ENCODE measurements at places on chromosomes 16 and 17.

DNA sequence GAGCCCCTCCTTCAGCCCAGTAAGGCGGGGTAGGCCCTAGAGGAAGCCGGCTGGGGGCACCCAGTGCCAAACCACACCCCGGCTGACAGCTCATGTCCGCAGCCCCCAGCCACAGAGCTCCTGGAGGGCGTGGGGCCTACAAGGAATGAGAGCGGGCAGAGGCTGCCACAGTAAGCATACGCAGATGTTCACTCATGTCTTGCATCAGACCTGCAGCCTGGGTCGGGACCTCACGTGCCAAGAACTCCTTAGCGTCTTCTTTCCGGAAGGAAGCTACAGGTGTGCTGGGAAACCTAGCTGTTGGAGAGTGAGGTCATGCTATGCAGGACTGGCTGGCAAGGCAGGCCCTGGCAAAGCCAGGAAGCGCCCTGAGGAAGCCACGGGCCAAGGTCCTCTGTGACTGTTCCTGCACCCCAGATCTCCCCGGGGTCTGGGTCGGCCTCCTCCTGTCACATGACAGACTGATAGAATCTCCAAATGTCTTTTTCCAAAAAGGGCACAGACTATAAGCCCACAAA, 1.6 kb downstream of the ZNF598 start:
- no peak for DNase-seq

GRCh38 chr17:1947229-1947742, 77.8 kb downstream of the RTN4RL1 start:
- DNase-seq, result no peak

GRCh38 chr16:80947239-80947638, 59.4 kb downstream of the CMC2 start:
- DNase-seq, result no peak

- DNase-seq, result no peak
These were observed 3.0 kb downstream of the TRIM47 start for GRCh38 chr17:75875182-75875939.

DNA sequence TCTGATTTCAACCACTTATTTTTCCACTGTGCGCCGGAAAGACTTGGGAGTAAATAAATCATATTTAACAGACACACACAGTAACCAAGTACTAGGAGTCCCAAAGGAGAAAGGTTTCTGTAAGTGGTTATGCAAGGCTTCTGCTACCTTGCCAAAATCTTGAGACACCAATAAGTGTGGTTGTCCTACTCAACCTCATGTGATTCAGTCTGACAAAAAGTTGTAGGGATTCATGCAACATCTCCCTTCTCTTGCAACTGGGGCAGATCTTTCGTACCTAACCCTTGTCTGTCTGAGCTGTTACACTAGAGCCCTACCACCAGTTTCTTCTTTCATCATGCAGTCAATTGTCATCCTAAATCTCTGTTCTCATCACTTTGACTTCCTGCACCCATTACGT, 69.9 kb upstream of the NUDT7 start:
- no peak for DNase-seq

DNA sequence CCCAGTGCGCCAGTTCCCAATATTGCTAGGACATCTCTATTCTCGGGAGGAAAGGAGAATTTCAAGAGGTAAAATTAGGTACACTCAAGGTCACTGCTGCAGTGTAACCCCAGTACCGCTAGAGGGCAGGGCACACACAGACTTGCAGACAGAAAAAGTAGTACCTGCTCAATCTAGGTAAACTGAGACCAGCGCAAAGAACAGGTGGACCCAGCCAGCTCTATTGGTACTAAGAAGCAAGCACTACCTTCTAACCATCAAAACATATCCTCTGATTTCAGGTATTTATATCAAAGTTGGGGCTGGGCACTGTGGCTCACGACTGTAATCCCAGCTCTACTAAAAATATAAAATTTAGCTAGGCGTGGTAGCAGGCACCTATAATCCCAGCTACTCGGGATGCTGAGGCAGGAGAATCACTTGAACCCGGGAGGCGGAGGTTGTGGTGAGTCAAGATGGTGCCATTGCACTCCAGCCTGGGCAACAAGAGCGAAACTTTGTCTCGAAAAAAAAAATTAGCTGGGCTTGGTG, 3.6 kb upstream of the WDR81 start:
- no peak for DNase-seq

GRCh38 chr16:75085556-75085955, 31.0 kb downstream of the LDHD start:
- no peak for DNase-seq

DNA sequence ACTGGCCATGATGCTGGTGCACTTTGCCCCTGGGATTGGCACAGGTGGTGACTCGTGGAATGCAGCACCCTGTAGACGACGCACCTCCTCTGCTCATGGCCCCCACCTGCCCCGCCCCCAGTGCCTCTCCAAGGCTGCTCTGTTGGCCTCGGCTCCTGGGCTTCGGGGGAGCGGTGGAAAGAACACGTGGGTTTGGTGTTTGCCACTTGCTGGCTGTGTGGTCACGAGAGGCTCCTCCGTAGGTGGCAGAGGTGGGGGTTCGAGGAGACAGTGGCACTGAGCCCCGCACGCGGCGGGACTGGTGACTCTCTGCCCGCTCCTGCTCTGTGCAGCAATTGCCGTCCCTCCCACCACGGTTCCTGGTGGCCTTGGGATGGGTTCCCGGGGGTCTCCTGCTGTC, 82.8 kb upstream of the ZNF750 start:
- no peak for DNase-seq

GRCh38 chr16:15933781-15934180, 15.6 kb upstream of the ABCC1 start:
- no peak for DNase-seq

GRCh38 chr16:2785101-2785991, 2.0 kb downstream of the PRSS33 start:
- no peak for DNase-seq

- no peak for DNase-seq
These were observed 1.2 kb upstream of the TMEM88 start for GRCh38 chr17:7853691-7854038.

GRCh38 chr17:39629494-39629880, 2.7 kb downstream of the PPP1R1B start:
- DNase-seq, result no peak

DNA sequence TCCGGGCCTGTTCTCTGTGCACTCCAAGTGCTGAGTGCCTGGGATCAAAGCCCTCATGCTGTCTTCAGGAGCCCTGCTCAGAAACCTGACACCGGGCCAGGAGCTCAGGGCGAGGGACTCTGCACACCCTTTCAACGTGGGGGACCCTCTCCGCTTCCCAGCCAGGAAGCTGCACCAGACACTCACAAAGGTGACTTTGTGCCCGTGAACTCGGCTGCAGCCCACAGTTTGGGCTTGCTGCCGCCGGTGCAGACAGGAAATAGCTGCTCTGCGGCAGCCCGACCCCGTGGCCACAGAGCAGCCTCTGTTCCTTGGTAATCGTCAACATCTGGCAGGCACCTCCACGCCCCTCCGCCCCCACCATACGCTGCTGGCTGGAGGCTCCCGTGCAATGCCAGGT, 93.4 kb upstream of the METRNL start:
- no peak for DNase-seq

- no peak for DNase-seq
These were observed 578 bp downstream of the CCDC102A start for GRCh38 chr16:57535680-57536305.

DNA sequence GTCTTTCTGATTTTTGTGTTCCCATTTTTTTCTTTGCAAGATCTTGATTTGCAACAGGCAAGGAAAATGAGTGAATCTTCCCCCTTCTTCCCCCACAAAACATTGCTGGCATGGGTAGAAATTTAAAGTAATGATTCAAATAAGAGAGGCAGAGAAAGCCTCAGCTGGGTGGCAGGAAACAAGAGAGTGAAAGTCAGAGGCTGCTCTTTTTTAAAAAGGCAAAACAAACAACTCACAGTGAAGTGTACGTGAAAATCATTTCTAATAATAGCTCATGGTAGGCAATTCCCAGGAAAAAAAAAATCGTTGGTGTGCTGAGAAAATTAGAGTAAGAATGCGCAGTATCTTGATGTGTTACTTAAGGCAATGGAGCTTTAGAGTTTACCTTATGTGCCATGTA, 229.5 kb downstream of the FTO start:
- no peak for DNase-seq

DNA sequence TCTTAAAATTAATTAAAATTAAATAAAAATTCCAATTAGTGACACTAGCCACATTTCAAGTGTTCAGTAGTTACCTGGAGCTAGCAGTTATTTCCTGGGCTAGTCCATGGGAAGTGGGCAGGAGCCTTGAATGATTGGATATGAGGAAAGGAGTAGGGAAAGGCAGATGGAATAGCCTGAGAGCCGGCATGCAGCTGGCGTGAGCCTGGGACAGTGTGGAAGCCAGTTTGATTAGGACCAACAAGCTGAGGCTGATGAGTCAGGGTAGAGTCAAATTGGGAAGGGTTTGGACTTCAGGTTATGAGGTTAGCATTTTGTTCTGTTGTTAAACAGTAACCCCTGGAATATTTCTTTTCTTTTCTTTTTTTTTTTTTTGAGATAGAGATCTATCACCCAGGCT, 15.3 kb upstream of the GNA13 start:
- DNase-seq, result no peak

GRCh38 chr17:80706463-80706867, 161.8 kb downstream of the RPTOR start:
- no peak for DNase-seq

DNA sequence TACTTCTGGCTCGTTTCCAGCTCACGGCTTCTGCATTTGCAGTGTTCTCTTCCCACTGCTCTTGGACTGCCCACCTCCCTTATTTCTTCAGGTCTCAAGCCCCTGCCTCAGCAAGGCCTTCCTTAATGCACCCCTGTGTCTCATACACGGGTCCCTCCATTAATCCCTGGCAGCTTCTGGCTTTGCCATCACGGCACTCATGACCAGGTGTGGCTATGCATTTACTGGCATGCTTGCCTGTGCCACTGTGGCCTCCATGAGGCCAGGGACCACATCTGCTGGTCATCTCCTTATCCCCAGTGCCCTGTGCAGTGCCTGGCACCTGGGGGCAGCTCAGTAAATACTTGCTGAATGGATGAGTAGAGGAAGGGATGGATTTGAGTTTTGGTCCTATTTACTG, 114.1 kb downstream of the C16orf78 start:
- DNase-seq, result no peak

GRCh38 chr17:57341611-57342540, 85.6 kb downstream of the MSI2 start:
- no peak for DNase-seq

- DNase-seq, result no peak
These were observed 37.9 kb downstream of the SIAH1 start for GRCh38 chr16:48347191-48347865.

DNA sequence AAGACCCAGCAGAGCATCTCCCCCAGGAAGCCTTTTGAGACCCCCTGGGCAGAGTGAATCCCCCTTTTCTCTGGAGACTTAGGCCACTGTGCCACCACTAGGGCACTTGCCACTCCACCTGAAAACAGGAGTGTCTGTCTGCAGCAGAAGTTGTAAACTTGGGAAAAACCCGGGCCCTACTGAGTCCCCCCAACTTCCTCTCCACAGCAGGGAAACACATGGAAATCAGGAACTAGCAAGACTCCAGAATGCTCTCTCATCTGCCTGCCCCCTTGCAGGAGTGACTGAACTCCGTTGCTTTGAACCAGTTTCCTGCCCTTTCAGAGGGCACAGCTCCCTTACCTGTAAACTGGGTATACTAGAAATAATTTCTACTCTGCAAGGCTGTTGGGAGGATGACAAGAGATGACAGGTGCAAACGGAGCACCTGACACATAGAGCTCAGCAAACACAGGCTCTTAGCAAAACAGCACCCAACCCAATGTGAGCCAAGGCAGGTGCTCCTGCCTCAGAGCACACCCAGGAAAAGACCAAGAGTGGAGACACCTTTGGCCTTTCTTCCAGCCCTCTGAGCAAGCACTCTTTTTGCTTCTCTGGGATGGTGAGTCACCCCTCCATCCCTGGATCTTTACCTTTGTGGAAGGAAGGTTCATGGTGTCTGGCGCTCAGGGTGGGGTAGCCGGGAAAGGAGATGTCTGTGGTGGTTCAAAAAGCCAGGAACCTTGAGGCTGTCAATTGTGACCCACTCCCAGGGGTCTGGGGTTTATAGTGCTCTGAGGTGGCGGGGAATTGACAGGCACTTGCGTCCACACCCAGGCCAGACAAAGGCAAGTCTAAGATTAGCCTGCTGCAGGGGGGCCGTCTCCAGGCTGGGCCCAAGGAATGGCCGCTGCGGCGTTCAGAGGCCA, at the start of gene HCRT:
Gene HCRT, minus strand, starts transcription at position 740 of the 908 bp plus-strand sequence. Its CDS starts 87 bp downstream, at position 653.
- DNase-seq, result no peak

- DNase-seq, result no peak
These were observed 6.7 kb downstream of the PIPOX start for GRCh38 chr17:29049541-29050145.

GRCh38 chr17:27573971-27574525, 56.9 kb upstream of the LGALS9 start:
- DNase-seq, result no peak

DNA sequence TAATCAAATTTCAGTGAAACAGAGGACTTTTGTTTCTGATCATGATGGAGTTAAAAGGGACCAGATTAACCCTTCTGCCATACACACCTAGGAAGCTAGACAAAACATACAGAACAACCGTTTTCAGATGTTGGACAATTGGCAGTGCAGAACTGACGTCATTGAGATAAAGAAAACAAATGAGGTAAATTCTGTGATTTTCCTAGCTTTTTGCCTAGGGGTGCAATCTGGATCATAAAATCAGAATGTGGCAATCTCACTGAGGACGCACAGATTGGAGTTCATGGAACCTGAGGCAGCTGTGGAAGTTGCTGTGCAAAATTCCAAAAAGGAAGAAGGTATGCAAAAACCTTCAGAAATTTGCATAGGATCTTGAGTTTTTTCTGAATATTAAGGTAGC, 15.0 kb upstream of the USP32 start:
- no peak for DNase-seq

- no peak for DNase-seq
These were observed 4.3 kb upstream of the KRTAP3-1 start for GRCh38 chr17:41013181-41013580.

DNA sequence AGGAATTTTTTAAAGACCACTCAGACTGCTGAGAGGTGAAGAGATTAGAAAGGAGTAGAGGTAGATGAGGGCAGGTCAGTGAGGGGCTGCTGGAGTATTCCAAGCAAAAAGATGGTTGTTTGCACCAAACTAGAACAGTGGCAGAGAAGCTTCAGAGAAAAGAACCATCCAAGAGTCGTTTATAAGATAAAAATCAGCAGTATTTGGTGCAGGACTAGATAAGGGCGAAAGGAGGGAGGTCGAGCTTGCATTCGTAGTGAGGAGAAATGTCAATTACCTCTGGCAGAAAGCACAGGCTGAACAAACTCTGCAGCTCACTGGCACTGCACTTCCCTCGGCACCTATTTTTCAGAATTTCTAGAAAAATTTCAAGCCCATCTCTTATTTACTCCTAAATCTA, 9.6 kb downstream of the TEX2 start:
- DNase-seq, result no peak

Data from brain pericyte (primary cell).